ENCODE measurements at places on chromosomes 7 and 10.

DNA sequence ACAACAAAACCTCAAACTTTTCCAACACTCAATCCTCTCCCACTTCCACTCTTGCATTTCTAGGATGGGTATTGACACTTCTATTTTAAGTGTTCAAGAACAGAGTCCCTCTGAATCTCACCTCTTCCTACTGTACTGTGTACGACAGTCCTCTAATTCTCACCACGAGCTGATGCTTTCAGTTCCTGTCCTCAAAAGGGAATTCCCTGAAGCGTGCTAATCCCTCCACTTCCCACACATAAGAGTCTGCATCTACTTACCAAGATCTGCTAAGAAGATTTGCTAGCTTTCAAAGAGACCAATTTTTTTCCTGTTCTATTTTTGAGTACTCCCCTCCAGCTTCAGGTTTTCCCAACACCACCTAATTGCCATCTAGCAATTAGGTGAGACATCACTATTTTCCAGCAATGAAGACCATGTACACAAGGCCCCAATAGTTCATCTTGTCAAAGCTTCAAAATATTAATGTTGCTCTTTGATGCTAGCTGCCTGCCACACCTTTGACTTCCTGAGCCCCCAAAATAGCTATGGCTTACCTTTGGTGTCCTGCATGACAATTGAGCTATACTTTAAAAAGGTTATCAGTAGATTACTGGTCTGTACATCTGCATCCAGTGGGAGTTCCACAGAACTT is 54.4 kb downstream of the ARMH3 start:
- no peak for DNase-seq

- no peak for DNase-seq
Measured at GRCh38 chr10:62636825-62637248, 167.7 kb upstream of the ADO start.

- no peak for DNase-seq
Measured at GRCh38 chr7:231030-231857, 38.9 kb downstream of the FAM20C start.

DNA sequence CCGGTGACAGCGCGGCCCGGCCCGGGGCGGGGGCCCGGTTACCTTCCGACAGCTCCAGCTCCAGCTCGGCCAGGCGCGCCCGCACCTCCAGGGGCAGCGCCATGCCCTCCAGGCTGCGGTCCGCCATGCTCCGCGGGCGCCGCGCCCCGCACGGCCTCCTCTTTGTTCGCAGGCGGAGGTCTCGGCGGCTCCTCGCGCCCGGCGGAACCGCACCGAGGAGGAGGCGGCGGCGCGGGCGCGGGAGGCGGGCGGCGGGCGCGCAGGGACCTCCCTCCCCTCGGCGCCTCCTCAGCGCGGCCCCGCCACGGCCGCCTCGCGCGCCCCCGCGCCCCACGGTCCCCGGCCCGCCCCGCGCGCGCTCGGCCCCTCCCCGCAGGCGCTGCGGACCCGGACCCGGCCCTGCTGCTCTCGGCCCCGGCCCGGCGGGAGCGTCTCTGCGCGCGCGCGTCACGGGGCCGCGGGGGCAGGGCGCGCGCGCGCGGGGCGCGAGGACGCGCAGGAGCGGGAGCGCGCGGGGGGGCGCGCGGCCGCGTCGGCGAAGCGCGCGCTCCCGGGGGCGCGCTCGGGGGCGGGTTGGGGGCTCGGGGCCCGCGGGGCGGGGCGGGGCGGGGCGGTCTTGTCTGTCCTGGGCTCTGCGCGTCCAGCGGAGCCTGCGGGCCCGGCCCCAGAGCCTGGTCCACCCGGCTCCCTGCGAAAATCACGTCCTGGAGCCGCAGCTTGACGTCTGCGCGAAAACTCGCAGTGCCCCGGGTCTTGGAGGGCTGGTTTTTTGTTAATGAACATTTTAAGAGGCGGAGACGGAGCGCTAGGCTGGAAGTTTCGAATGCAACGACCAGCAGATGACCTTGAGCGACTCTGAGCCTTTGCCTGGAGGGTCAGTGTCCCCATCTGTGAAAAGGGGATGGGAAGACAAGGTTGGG is at the start of gene DIP2C:
DIP2C (minus strand) TSS at position 217 of the 920 bp plus-strand sequence; CDS start at position 127, 90 bp downstream.
- DNase-seq: peak; percentile 99

Data from AG20443 (cell line).